ENCODE measurements at places on chromosomes 3 and 15. TPM values are rescaled to one million over a fixed set of nuclear protein-coding genes. Genes with fewer than 3 reads are reported as not detected.

MED12L gene
- 0.55 TPM for total RNA-seq

SLCO3A1 gene
- 0.07 TPM for total RNA-seq

DUOXA1 gene
- total RNA-seq = 1.3 TPM

AMOTL2 gene
- total RNA-seq = 96.0 TPM

ACP3 gene
- 0.15 TPM for total RNA-seq

PCOLCE2 gene
- 17.3 TPM for total RNA-seq

CD86 gene
- not detected for total RNA-seq

NANOGP8 gene
- total RNA-seq = not detected

GOLGA6D gene
- total RNA-seq = not detected

CRYBG3 gene
- 12.2 TPM for total RNA-seq

CD80 gene
- total RNA-seq = not detected

MNS1 gene
- total RNA-seq = 4.3 TPM

CA12 gene
- total RNA-seq = 19.8 TPM

PLD1 gene
- total RNA-seq = 7.3 TPM

MELTF gene
- 46.8 TPM for total RNA-seq

GRK7 gene
- 0.12 TPM for total RNA-seq

LRRN1 gene
- not detected for total RNA-seq

HAPLN3 gene
- 1.1 TPM for total RNA-seq

ZIC1 gene
- total RNA-seq = not detected

ATP13A5 gene
- not detected for total RNA-seq

GHSR gene
- total RNA-seq = not detected

ARF4 gene
- 130 TPM for total RNA-seq

PIF1 gene
- 43.5 TPM for total RNA-seq

CILP gene
- total RNA-seq = not detected

EIF4E3 gene
- 2.5 TPM for total RNA-seq

DMXL2 gene
- total RNA-seq = 11.1 TPM

MYZAP gene
- total RNA-seq = 3.5 TPM

CHRFAM7A gene
- not detected for total RNA-seq

ERICH6 gene
- not detected for total RNA-seq

WDR82 gene
- total RNA-seq = 56.4 TPM

CNTN4 gene
- total RNA-seq = not detected

ABHD17C gene
- 10.3 TPM for total RNA-seq

GNAT1 gene
- total RNA-seq = not detected

DLG1 gene
- total RNA-seq = 77.8 TPM

ZPLD1 gene
- not detected for total RNA-seq

TRPM1 gene
- not detected for total RNA-seq

PDCD10 gene
- total RNA-seq = 80.5 TPM
